Dorsolateral prefrontal cortex (tissue), 122 donors: ENCODE measurements at places on chromosomes 7 and 10.

- no peak for DNase-seq
Observed at GRCh38 chr7:40492946-40493345, 358.1 kb downstream of the SUGCT start.

- no peak for DNase-seq
Observed at GRCh38 chr10:102970562-102971340, 52.7 kb downstream of the CNNM2 start.

- no peak for DNase-seq
Observed at GRCh38 chr10:72104472-72105097, 16.2 kb upstream of the SPOCK2 start.

DNA sequence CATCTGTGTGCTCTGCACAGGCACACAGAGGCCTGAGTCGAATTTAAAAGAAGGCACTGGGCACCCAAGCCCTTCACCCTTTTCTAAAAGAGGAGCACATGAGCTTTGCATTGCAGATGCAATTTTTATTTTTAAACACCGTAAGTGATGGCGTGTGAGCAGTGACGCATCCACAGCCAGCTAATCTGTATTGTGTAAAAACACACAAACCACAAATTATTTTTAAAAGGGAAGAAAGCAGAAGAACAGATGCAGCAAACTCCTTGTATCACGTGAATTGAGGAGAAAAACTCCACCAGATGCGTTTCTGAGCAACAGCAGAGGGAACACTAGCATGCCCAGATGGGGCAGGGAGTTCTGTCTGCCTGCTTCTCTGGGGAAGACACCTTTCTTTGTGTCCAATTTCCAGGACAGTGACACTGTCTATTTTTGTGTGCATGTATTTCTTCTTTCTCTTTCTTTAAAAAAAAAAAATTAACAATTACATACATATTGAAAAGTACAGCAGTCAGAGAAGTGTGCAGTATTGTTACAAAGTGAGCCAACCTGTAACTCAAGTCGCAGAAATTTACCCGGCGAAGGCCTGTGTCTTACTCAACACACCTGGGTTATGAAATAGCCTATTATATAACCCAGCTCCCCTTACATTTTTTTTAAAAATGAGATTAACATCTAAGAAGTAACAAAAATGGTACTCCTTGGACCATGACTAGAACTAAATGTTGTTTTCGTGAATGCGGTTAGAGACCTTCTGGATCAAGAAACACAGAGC, 39.2 kb downstream of the EEPD1 start:
- DNase-seq: peak; percentile 53

GRCh38 chr10:131748191-131748590, 152.6 kb upstream of the PPP2R2D start:
- DNase-seq: no peak

- DNase-seq: no peak
Observed at GRCh38 chr7:83701736-83702135, 52.8 kb upstream of the SEMA3E start.

DNA sequence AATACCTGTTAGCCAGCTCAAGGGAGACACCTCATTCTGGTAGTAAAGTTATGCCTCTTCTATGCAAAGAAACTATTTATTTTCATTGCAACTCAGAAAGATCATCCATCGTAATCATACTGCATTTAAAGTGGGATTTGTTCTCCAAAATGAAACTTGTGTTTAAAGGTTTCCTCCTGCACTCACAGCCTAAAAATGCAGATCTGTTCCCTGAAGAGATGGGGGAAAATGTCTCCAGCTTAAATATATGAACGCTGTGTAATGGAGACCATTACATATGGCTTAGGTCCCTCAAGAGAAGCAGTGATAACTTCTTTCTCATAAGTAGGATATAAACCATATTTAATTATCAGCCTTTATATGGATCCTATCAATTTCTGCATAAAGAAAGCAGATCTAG, 665.1 kb downstream of the KCNMA1 start:
- DNase-seq: no peak

GRCh38 chr10:53233749-53234148, 461.2 kb upstream of the MBL2 start:
- DNase-seq: no peak

GRCh38 chr10:7230951-7231350, 179.9 kb downstream of the SFMBT2 start:
- no peak for DNase-seq

DNA sequence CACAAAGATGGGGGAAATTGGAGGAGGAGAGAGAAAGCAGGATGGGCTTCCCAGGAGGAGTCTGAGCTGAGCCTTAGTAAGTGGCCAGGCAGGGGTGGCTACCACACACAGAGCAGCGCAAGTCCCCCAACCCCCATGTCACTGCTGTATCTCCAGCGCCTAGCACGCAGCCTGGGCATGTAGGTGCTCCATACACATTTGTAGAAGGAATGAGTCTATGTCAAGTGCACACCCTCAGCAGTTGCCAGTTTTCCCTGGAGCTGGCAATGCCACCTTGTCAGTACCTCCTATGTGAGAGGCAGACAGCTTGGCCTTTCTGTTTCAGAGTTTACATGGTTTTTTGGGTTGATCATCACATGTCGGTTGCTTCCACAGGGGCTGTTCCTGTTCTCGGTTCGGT, 116.1 kb downstream of the CLEC2L start:
- no peak for DNase-seq

DNA sequence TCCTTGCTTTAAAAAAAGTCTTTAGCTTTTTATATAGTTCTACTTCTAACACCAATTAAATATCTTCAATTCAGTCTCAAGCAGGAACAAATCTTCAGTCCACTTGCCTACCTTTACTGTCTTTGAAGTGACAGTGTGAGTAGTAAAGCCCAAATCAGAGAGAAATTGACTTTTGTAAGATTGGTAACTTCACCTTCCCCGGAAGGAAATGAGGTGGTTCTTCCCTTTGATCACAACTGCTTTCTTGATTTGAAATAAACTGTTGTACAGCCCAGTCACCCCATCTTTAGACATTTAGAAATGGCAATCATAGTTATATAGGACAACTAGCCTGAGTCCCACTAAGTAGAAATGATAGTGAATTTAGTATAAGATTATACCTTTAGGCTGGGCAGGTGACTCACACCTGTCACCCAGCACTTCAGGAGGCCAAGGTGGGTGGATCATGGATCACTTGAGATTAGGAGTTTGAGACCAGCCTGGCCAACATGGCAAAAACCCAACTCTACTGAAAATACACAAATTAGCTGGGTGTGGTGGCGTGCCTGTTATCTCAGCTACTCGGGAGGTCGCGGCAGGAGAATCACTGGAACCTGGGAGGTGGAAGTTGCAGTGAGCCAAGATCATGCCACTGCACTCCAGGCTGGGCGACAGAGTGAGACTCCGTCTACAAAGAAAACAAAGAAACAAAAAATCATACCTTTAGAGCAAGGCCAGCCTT, 4.7 kb downstream of the FAS start:
- no peak for DNase-seq

DNA sequence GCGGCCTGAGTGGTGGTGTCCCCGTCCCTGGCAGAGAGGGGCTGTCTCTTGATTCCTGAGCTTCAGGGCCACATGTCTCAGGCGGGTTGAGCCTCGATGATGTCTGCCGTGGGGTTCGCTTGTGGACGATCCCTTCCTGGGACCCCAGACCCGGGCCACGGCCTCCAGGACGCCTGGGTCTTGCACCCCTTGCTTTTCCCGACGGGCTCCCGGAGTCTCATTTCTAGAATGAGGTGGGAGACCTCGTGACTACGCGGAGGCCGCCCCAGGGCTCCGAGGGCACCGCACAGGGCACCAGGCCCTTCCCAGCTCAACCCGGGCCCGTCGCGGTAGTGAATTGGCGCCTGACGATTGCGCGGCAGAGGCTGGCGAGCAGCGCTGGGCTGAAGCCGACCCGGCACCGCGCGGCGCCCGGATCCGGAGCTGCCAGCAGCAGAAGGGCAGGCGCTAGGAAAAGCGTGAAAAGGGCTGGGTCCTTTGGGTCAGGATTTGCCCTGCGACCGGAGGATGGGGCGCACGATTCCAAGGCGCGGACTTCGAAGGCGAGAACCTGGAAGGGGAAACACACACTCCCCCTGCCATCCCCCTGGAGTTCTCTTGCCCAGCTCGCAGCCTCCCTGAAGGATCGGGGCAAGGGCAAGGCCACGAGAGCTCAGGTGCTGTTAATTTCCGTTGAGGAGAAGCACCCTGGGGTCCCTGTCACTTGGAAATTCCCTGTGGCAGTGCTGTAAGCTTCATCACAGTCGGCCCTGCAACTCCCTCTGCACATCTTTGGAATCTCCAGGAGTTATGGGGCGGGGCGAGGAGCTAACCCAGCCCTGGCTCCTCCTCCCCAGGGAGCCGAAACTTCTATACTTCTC, 15.5 kb downstream of the TLX1 start:
- no peak for DNase-seq

DNA sequence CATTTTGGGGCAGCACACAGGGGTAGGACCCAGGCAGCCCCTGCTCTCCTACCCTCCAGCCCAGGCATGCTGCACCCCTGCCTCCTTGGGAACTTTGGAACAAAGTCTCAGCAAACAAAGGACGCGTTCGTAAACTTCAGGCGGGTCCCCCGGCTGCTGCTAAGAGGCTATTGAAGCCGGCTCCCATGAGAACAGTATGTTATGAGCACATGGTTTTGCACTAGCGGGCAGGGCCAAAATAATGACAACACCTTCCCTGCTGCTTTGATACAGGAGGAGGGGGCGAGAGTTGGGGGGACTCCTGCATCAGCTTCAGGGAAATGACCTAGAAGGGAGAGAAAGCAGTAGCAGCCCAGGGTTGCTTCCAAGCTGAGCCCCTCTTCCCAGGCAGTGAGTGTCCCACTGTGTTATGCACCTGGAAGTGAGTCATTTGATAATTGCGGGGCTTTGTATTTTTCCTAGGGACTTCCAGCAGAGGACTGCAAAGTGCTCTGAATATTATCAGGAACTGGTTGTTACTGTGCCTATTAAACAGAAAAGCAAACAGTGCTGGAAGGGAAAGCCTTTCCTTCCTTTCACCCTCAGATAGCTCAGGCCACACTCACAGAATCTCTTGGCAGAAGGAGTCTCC, 6.9 kb downstream of the ITPRIP start:
- no peak for DNase-seq

DNA sequence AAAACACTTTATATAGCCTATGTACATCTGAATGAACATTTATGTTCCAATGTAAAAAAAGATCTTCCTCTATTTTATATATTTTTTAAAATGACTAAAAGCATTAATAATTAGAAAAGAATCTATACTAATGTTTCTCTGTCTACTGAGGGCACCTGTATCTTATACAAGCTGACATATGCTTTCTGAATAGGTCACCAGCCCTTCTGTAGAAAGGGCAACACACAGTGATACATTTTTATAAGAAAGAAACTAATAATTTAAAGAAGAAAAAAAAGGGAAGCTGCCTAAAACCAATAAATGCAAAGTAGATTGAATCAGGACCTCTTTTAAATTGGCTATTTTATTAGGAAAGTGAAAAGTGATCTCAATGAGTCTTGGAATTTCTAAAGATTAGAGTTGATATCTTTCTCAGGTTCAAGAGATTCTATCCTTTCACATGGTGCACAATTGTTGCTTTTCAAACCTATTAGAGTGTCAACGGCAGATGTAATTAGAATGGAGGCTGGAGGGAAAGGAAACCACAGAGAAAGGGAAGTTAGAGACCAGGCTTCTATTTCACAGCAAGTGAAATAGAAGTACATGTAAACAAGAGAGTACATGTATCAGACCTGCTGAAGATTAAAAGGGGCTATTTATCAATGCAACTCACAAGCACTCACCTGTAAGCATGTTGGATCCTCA, 6.3 kb downstream of the MTPN start:
- no peak for DNase-seq

DNA sequence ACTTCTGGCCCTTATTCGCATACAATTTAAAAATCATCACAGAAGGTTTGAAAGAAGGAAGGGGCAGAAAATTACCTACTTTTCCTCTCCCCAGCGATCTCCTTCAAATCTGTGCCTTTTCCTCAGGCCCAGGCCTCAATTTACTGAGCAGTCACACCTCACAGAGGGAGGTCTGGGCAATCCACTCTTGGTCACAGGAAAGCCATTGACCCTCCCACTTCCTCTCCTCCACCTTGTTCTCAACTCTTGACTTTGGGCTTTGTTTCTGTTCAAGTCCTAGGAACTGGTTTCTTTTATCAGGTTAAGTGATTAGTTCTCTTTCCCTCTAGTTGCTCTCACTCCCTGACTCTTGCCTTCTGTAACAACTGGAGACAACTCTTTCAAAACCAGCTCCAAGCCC, 37.0 kb upstream of the ATRNL1 start:
- no peak for DNase-seq

- no peak for DNase-seq
Observed at GRCh38 chr10:7665767-7666166, 999 bp downstream of the ITIH5 start.

GRCh38 chr7:148809856-148810255, 74.2 kb downstream of the EZH2 start:
- no peak for DNase-seq

DNA sequence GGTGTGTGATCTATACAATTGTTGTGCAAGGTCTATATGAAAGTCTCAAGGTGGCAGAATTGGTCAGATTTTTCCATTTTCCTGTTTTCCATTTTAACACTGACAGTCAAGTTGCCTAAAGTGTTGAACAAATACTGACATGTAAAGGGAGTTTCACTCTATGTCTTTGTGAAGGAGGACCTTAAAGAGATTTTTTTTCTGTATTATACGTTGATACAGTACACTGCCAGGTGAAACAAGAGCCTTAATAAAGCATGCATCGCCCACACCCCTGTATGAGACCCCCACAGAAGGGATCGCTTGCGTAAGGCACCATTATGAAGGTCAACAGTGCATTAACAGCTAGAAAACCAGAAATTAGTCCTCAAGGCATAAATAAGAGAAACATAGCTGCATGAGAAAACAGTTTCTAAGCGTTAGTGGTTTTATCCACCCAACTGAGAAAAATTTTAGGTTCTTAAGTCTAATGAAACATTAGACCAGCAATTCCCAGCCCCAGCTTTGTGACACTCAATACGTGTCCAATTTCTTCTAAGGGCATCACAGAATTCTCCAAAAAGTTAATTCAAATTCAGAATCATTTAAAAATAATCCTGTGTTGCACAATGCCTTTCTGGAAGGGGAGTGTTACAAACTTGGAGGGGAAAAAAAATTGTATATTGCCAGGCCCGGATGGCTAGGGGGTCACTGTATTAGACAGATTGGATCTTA, 6.9 kb downstream of the KLF6 start:
- no peak for DNase-seq

DNA sequence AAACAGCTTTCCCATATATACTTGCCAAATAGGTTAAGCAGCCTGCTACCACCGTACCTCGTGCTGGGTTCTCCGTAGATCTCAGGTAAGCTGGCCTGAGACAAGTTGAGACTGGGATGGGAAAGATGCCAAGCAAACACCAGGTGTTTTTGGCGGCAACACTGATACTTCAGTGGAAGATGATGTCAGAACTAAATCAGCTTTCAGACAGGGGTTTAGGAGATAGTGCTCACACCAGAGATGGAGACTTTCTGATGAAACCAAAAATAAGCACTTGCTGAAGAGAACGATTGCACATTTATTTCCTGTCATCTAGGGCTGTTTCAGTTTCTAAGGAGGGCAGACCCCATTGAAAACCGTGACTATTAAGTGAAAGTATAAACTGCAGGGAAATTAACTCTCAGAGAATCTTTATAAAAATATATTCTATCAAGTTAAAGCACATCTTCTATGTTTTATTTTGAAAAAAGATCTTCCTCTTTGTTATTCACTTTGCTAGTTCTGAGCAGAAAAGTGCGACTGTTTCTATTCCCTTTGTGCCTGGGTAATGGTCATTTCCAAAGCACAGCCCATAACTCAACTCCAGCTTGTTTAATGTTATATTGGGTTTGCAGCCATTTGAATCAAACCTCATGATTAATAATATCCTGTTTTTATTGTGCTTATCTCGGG, 149.9 kb downstream of the CPED1 start:
- no peak for DNase-seq
